ENCODE measurements at places on chromosomes 4 and X.

GRCh38 chr4:74369855-74370254 lies 4.9 kb downstream of the EREG start:
- DNase-seq = no peak

GRCh38 chr4:169253113-169253671 lies 17.6 kb downstream of the SH3RF1 start:
- no peak for DNase-seq

DNA sequence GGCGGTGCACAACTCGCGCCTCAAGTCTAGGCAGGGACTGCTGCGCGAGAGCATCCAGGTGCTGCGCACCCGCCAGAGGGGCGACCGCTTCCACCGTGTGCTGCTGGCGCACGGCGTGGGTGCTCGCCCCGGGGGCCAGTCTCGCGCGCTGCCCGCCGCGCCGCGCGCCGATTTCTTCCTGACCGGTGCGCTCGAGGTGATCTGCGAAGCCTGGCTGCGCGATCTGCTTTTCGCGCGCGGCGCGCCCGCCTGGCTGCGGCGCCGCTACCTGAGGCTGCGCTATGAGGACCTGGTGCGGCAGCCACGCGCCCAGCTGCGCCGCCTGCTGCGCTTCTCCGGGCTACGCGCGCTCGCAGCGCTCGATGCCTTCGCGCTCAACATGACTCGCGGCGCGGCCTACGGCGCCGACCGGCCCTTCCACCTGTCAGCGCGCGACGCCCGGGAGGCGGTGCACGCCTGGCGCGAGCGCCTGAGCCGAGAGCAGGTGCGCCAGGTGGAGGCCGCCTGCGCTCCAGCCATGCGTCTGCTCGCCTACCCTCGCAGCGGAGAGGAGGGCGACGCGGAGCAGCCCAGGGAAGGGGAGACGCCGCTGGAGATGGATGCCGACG lies 1.3 kb downstream of the CHST7 start:
- no peak for DNase-seq

GRCh38 chr4:158799013-158799770 lies 30.4 kb downstream of the FNIP2 start:
- no peak for DNase-seq

GRCh38 chr4:8464381-8464780 lies 23.8 kb downstream of the TRMT44 start:
- DNase-seq = no peak
